ENCODE measurements at places on chromosomes 5 and 9.

- DNase-seq: no peak
Observed at GRCh38 chr9:135078361-135078821, 9.1 kb upstream of the OLFM1 start.

DNA sequence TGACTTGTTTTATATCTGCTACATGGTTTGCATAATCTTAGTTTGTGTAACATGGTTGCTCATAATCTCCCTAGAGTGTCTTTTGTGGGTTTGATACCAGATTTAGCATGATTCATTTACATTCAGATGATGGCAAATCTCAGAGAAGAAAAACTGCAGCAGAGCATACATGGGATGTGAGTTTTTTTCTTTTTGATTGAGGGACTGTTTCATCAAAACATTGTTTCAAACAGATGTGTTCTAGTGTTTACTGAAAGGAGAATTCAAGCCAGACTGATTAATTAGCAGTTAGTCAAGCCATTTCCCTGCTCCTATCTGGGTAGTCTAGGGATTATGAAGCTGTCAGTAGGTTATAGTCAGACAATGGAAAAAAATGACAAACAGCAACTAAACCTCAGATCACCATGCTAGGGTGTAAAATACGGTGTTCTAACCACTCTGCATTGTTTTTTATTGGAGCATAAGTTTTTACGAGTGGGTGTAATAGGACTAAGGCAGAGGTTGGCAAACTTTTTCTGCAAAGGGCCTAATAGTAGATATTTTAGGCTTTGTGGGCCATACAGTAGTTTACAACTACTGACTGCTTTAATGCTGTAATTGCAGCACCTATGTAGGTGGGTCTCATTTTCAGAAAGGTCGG, 10.5 kb upstream of the GDNF start:
- DNase-seq: no peak

DNA sequence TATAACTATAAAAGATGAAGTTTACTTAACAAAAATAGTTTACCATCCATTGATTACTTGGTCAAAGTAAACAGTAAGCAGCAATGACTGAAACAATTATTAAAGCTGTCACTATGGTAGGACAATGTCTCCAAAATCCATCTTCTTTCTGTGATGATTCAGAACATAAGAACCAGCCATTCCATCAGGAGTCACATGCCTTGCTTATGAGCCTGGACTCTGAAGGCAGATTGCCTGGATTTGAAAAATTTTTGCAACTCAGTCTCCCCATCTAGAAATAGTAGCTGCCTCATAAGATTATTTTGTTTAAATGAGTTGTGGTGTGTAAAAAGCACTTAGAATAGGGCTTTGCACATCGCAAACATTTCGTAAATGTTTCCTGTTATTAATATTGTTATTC, 136.2 kb downstream of the LIFR start:
- DNase-seq: no peak

DNA sequence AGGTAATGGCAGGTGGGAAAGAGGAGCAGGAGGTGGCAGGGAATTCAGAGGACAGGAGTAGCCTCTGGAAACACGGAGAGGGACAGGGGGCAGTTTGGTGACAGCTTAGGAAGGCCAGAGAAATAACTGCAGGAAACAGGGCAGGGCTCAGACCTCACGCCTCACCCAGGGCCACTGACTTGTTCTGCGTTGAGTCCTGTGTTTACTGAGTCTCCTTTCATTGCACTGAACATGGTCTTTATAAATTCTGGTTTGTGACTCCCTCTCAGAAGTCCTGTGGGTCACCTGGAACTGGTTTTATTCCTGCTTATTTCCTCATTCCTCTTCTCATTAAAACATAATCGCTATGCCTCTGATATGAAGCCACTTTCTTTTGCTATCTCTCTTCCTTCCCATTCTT, 55.2 kb upstream of the ZNF622 start:
- DNase-seq: no peak

- DNase-seq: no peak
Observed at GRCh38 chr5:121029536-121030245, 565.6 kb downstream of the PRR16 start.

DNA sequence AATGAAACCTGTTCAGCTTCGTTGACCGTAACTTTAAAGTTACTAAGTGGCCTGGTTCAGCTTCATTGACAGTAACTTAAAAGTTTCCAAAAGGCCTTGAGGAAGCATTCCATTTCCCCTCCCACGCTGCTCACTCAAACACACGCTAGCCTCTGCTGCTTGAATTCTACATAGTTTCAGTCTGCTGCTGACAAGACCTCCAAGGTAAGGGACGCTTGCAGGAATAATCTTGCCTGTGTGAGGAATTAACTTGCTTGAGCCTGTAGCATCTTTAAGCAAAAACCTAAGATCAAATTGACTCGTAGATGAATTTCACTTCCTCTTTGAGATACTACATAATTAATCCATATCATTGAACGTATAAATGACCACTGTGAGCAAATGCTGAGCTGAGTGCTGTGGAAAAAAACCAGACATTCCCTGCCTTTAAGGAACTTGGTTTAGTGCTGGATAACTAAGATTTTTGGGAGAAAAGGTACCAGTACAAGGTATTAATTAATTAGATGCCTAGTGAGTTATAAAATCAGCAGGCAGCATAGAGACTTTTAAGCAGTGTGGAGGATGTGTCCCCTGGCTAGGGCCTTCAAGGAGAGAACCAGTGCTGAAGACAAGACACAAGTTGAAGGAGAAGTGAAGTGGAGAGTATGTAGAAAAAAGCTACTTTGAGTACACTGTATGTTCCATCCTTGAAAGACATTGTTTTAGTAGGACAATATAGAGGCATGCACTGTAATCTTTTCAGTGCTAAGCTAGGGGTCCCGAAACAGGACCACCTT, 39.2 kb downstream of the GRAMD2B start:
- DNase-seq: no peak

- no peak for DNase-seq
Observed at GRCh38 chr5:108950276-108950675, 202.6 kb downstream of the FER start.
